ENCODE measurements at places on chromosomes 6 and 20.

GRCh38 chr6:32949113-32949512 lies 3.8 kb downstream of the HLA-DMA start:
- DNase-seq = no peak
- H3K4me1 ChIP-seq = no peaks in the 10 kb centered on the region
- H3K36me3 ChIP-seq = no peaks in the 10 kb centered on the region
- no peak overlapping the region for H3K27ac ChIP-seq
- H3K4me3 ChIP-seq = no peak overlapping the region

DNA sequence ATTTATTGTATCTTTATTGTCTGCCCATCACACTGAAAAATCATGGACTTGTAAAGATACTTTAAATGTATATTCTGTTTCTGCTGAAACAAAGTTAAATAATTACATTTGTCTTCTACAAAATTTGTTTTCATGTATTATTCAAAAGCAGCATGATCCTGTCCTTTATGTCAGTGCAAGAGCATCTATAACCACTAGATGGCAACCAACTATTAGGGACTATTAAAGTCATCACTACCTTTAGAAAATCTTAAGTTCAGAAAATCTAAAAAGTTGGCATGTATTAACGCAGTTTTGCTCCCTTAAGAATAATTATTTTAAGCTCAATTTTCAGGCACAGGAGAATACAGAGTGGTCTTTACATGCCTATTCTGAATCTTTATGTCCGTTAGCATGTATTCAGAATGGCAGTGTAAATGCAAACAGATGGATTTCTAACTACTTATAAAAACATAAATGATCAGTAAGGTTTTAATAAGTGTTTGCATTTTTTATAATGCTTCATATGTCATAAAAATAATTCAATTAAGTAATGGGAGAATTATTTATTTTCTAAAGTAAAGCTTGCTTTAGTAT lies 17.8 kb downstream of the TMEM30A start:
- H3K27ac ChIP-seq = no peak overlapping the region
- no peak overlapping the region for H3K4me3 ChIP-seq
- no peaks in the 10 kb centered on the region for H3K4me1 ChIP-seq

DNA sequence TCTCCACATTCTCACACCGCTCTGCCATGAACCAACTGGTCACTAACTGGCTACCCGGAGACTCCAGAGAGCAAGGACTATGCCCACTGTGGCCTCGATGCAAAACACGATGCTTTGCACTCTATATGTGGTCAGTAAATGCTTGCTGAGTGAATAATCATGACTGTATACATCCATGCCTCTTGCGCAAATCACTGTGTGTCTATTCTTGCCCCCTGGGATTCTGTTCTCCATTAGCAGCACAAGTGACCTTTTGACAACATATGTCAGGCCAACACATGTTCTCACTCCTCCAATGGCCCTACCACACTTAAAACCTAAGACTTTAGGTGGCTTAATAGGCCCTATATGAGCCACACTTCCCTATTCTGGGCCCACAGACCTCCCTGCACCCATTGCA lies 16.9 kb downstream of the KIF16B start:
- H3K36me3 ChIP-seq = no peaks in the 10 kb centered on the region
- no peaks in the 10 kb centered on the region for H3K4me1 ChIP-seq
- DNase-seq = no peak

- no peak overlapping the region for H3K4me3 ChIP-seq
- H3K27me3 ChIP-seq = no peaks in the 10 kb centered on the region
- no peak for DNase-seq
- H3K36me3 ChIP-seq = no peaks in the 10 kb centered on the region
Measured at GRCh38 chr6:41155132-41155805, 1.1 kb upstream of the TREML1 start.

- no peaks in the 10 kb centered on the region for H3K27me3 ChIP-seq
- no peak for DNase-seq
- no peak overlapping the region for H3K27ac ChIP-seq
- no peak overlapping the region for H3K4me3 ChIP-seq
- no peaks in the 10 kb centered on the region for H3K4me1 ChIP-seq
- no peaks in the 10 kb centered on the region for H3K36me3 ChIP-seq
Measured at GRCh38 chr6:27759930-27760329, 152.3 kb downstream of the OR2B2 start.

DNA sequence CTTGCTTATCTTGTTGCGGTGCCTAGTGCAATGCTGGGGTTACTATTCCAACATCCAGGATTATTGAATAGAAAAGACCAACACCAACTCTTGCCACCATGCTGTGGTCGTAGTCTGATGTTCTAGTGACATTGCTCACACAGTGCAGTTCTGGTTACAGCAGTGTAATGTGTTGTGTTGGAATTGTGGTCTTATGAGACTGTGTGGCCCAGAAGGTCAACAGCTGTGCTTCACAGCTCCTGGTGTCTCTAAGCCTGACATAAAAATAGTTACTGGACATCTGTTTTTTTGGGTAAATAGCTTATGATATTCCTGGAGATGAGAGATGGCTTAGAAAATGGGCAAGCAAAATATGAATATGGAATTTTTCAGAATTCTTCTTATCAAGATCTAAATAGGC lies 57.6 kb downstream of the SLC22A2 start:
- peak overlapping the region; percentile 21 for H3K27ac ChIP-seq
- H3K4me1 ChIP-seq = no peaks in the 10 kb centered on the region
- H3K4me3 ChIP-seq = no peak overlapping the region
- no peaks in the 10 kb centered on the region for H3K36me3 ChIP-seq
- no peaks in the 10 kb centered on the region for H3K27me3 ChIP-seq

- no peaks in the 10 kb centered on the region for H3K4me1 ChIP-seq
- no peak overlapping the region for H3K4me3 ChIP-seq
- no peak for DNase-seq
- H3K27ac ChIP-seq = no peak overlapping the region
- H3K36me3 ChIP-seq = no peaks in the 10 kb centered on the region
- no peaks in the 10 kb centered on the region for H3K27me3 ChIP-seq
Measured at GRCh38 chr6:128397996-128398395, 122.4 kb downstream of the PTPRK start.

GRCh38 chr6:35725721-35726438 lies 11.0 kb upstream of the ARMC12 start:
- H3K36me3 ChIP-seq = no peaks in the 10 kb centered on the region
- peaks cover 49% of the 10 kb centered on the region for H3K4me1 ChIP-seq
- H3K27me3 ChIP-seq = no peaks in the 10 kb centered on the region
- H3K4me3 ChIP-seq = peak overlapping the region; percentile 77
- peak; percentile 78 for DNase-seq

GRCh38 chr6:152343735-152344360 lies 293.3 kb downstream of the SYNE1 start:
- no peak for DNase-seq
- H3K27me3 ChIP-seq = no peaks in the 10 kb centered on the region
- H3K4me1 ChIP-seq = no peaks in the 10 kb centered on the region
- H3K36me3 ChIP-seq = no peaks in the 10 kb centered on the region

- peak overlapping the region; percentile 49 for H3K4me3 ChIP-seq
- H3K4me1 ChIP-seq = no peaks in the 10 kb centered on the region
- no peaks in the 10 kb centered on the region for H3K27me3 ChIP-seq
- H3K27ac ChIP-seq = peak overlapping the region; percentile 81
- no peaks in the 10 kb centered on the region for H3K36me3 ChIP-seq
Measured at GRCh38 chr6:169654598-169655391, 47.0 kb downstream of the WDR27 start.

GRCh38 chr6:160007611-160008010 lies 38.7 kb downstream of the IGF2R start:
- no peaks in the 10 kb centered on the region for H3K27me3 ChIP-seq
- no peak overlapping the region for H3K27ac ChIP-seq
- no peaks in the 10 kb centered on the region for H3K4me1 ChIP-seq
- no peaks in the 10 kb centered on the region for H3K36me3 ChIP-seq
- DNase-seq = no peak

GRCh38 chr20:43271980-43272379 lies 82.3 kb upstream of the PTPRT start:
- no peaks in the 10 kb centered on the region for H3K4me1 ChIP-seq
- peaks cover 6% of the 10 kb centered on the region for H3K27me3 ChIP-seq
- DNase-seq = no peak
- H3K4me3 ChIP-seq = no peak overlapping the region
- H3K36me3 ChIP-seq = no peaks in the 10 kb centered on the region

DNA sequence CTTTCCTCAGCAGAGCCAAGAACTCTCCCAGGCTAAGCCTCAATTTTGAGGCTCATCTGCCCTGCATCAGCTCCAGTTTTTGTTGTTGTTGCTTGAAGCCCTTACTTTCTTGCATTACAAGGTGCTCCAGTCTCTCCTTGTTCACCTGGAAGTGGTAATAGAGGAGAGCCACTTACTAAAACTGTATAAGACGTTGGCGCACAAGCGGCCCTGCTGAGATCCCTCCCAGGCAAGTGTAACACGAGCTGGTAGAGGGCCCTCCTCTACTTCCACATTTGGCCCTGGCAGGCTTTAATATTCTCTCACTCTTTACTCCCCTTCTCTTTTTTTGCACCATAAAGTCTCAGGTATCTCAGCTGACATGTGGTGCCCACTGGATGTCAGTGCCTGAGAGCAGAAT lies 19.5 kb downstream of the GCM2 start:
- no peaks in the 10 kb centered on the region for H3K36me3 ChIP-seq
- no peaks in the 10 kb centered on the region for H3K4me1 ChIP-seq
- no peak overlapping the region for H3K4me3 ChIP-seq
- no peaks in the 10 kb centered on the region for H3K27me3 ChIP-seq

DNA sequence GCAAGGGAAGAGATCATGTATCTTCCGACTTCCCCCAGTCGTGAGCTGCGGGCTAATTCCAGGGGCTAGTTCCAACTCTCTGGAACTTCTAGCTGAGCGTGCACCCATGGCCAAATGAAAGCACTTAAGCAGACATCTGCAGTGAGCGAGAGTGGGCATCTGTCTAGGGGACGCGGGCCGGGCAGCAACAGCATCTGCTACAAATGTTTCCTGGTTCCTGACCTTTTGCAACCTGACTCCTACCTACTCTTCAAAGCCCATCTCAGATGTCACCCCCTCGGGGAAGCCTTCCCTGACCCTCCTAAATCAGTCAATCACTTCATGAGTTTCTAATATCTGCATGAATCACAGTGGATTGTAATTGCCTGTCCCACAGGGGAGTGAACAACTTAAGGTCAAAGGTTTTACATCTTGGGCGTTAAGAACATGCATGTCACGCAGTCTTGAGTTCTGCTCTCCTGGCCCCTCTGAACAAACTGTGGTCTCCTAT lies 141.9 kb downstream of the CEBPB start:
- no peaks in the 10 kb centered on the region for H3K36me3 ChIP-seq
- H3K27me3 ChIP-seq = no peaks in the 10 kb centered on the region
- no peak for DNase-seq
- peaks cover 15% of the 10 kb centered on the region for H3K4me1 ChIP-seq

GRCh38 chr6:136657666-136658065 lies 107.4 kb upstream of the MAP7 start:
- H3K4me1 ChIP-seq = no peaks in the 10 kb centered on the region
- no peak overlapping the region for H3K4me3 ChIP-seq
- no peaks in the 10 kb centered on the region for H3K36me3 ChIP-seq
- no peak overlapping the region for H3K27ac ChIP-seq
- H3K27me3 ChIP-seq = no peaks in the 10 kb centered on the region

- no peak overlapping the region for H3K4me3 ChIP-seq
- no peak for DNase-seq
- no peaks in the 10 kb centered on the region for H3K27me3 ChIP-seq
- no peaks in the 10 kb centered on the region for H3K4me1 ChIP-seq
- H3K36me3 ChIP-seq = no peaks in the 10 kb centered on the region
Measured at GRCh38 chr6:74415056-74415455, 719.1 kb downstream of the CD109 start.

GRCh38 chr6:53043581-53043980 lies 21.6 kb upstream of the FBXO9 start:
- H3K27me3 ChIP-seq = no peaks in the 10 kb centered on the region
- H3K4me1 ChIP-seq = no peaks in the 10 kb centered on the region
- no peak overlapping the region for H3K4me3 ChIP-seq
- H3K27ac ChIP-seq = no peak overlapping the region
- H3K36me3 ChIP-seq = peaks cover 14% of the 10 kb centered on the region

GRCh38 chr20:58441723-58442122 lies 52.7 kb downstream of the VAPB start:
- no peaks in the 10 kb centered on the region for H3K27me3 ChIP-seq
- H3K36me3 ChIP-seq = peaks cover 3% of the 10 kb centered on the region
- no peak overlapping the region for H3K4me3 ChIP-seq
- H3K27ac ChIP-seq = no peak overlapping the region

- H3K4me3 ChIP-seq = no peak overlapping the region
- no peaks in the 10 kb centered on the region for H3K4me1 ChIP-seq
- no peak for DNase-seq
- no peaks in the 10 kb centered on the region for H3K27me3 ChIP-seq
- H3K36me3 ChIP-seq = no peaks in the 10 kb centered on the region
Measured at GRCh38 chr6:149503276-149503675, 18.5 kb upstream of the ZC3H12D start.

- H3K27ac ChIP-seq = peak overlapping the region; percentile 66
- no peak for DNase-seq
- no peaks in the 10 kb centered on the region for H3K27me3 ChIP-seq
- no peaks in the 10 kb centered on the region for H3K36me3 ChIP-seq
Measured at GRCh38 chr20:54267483-54268003, 59.7 kb downstream of the PFDN4 start.

DNA sequence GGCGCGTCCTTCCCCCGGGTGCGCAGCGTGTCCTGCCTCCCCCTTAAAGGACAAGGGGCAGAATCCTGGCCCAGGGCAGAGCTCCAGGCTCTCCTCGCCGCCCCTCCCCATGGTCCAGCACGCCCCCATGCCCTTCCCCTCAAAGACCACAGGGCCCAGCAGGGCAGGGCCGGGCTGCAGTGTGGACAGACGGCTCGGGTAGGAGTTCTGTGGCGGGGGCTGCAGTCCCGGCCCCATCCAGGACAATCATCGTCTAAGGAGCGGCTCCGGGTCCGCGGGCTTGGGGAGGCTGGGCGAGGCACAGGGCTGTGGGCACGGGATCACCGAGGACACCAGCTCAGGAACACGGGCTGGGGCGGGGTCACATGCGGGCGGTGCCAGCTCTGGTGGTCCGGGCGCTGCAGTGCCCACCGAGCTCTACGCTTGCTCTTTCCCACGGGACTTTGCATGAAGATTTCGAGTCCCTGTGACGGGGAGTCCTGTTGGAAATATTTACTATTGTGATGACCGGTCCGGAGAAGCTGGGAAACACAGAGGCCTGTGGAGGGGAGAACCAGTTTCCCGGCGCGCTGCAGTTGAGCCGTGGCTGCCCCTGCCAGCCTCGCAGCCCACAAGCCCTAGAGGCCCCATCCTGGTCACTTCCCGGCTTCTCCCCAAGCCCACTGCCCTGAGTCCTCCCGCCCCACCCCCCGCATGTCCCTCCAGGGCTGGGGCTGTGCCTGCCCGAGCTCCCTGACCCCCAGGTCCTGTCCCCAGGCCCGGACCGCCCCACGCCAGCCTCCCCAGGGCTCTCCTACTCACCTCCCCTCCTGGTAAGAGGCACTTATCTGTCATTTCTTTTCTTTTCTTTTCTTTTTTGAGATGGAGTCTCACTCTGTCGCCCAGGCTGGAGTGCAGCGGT lies 20.6 kb downstream of the SLC17A9 start:
- H3K4me1 ChIP-seq = no peaks in the 10 kb centered on the region
- H3K27me3 ChIP-seq = peaks cover 59% of the 10 kb centered on the region
- H3K27ac ChIP-seq = no peak overlapping the region
- no peaks in the 10 kb centered on the region for H3K36me3 ChIP-seq
- peak overlapping the region; percentile 13 for H3K4me3 ChIP-seq

- no peak overlapping the region for H3K4me3 ChIP-seq
- peak; percentile 83 for DNase-seq
- no peaks in the 10 kb centered on the region for H3K36me3 ChIP-seq
- H3K4me1 ChIP-seq = no peaks in the 10 kb centered on the region
- H3K27ac ChIP-seq = no peak overlapping the region
Measured at GRCh38 chr6:108835218-108835850, 12.9 kb upstream of the ARMC2 start.

- no peaks in the 10 kb centered on the region for H3K27me3 ChIP-seq
- peak; percentile 59 for DNase-seq
- H3K4me1 ChIP-seq = peaks cover 54% of the 10 kb centered on the region
- no peaks in the 10 kb centered on the region for H3K36me3 ChIP-seq
- peak within 1 kb of the TSS; percentile 99 for H3K27ac ChIP-seq
Measured at GRCh38 chr6:44223319-44224028, at the start of gene SLC29A1. TSS of gene SLC29A1 (plus strand) at chr6:44223595. CDS start at chr6:44227314, 3,719 bp downstream.

Data from breast epithelium (tissue), 4 donors.